ENCODE measurements at places on chromosomes 3 and 15.

- DNase-seq: no peak
Observed at GRCh38 chr3:15360788-15361493, 28.6 kb upstream of the SH3BP5 start.

DNA sequence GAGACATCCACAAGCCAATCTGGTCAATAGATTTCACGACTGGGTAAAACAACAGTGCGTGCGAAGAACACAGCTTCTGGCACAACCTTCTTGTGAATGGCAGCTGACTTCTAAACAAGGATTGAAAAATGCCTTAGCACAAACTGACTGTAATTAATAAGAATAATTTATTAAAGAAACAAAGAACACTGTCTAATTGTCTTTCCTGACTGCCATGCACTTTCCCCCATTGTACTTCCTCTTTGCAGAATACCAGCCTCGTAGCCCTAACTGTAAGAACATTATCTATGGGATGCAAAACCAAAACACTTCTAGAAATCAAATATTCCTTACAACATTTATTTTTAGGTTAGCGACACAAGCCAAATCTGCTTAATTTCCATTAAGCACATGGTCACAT, 6.5 kb downstream of the FOXP1 start:
- no peak for DNase-seq

DNA sequence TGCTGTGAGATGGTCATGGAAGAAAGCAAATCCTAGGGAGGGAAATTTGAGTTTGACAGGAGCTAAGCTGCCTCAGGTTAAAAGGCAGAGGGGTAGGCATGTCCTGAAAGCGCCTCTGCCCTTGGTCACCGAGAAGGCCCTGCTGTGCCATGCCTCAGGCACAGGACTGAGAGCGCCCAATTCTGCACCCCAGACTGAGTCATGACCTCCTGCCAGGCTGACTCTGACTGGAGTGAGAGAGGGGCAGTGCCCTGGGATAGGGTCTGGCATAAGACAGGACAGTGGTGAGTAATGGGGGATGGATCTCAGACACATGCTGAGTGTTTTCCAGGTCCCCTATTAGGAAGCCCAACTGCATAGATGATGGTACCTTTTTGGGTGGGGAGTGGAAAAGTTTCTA, 44.4 kb downstream of the EPHB1 start:
- no peak for DNase-seq

GRCh38 chr15:77295446-77295845, 124.5 kb downstream of the PEAK1 start:
- no peak for DNase-seq

- no peak for DNase-seq
Observed at GRCh38 chr3:133937756-133938601, 42.3 kb upstream of the RAB6B start.

DNA sequence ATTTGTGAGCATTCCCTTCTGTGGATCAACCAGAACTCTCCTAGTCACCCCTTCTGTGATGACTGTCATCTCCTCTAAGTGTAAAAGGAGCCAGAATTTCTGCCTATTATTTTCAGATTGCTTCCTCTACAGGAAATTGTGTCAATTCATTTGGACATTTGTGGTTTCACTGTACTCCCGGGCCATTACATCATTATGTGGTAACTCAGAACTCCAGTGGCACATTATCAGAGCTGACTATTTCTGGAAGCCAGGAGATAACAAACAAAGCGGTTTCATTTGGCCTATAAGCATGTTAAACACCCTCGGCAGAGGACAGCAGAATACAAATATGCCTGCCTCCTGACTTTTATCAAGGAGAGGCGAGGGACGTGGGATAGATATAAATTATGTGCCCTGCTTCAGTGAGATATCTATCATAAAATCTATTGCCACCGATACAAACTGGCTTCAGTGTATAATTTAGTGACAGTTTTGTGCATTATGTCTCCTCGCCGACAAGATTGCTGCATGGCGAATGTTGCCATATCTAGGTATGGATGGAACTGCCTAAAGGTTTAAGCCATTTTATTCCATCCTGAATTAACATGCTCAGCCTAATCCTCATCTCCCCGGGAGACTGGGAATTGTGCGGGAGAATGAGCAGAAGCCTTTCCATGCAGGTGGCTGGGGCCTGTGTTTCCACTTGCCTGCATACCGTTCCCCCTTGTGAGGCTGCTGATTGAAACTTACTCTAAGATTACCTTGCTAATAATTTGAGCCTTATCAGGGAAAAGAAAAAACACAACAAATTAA, 193.4 kb upstream of the SEMA6D start:
- DNase-seq: no peak

- no peak for DNase-seq
Observed at GRCh38 chr15:70480196-70480856, 283.0 kb downstream of the UACA start.

DNA sequence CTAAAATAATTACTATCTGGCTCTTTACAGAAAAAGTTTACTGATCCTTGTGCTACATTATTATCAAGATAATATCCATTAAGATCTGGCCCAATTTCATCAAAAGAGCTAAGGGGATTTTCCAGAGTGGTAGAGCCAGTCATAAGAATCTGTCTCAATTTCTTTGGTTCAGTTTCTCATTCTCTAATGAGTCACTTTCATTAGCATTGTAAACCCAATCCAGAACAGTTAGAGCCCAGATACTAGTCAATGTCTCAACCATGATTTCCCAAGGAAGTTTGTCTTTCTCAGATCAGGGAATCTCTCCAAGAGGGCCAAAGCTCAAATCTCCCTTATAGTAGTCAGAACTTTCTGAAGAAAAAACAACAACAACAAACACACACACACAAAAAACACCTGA, 131.1 kb upstream of the PPP2R3A start:
- no peak for DNase-seq

DNA sequence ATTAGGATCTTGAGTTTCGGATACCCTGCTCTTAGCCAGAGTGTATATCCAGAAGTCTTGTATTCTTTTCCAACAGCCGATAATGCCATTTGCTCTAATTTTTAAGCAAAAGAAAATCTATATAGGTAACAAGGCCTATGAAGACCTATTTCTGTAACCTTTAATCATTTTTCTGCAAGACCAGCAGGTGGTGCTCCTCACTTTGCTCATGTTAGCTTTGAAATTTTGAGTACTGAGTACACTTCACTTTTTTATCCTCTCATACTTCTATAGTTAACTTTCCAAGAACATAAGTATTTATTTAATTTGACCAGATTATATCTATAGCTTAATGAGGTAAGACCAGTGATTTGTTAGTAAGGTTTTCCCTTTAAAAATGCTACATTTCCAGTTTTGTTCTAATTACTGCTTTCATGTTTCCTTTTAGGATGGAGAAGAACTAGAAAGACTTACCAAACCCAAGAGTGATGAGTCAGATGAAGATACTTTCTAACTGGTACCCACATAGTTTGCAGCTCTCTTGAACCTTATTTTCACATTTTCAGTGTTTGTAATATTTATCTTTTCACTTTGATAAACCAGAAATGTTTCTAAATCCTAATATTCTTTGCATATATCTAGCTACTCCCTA, 20.5 kb downstream of the SLC35A5 start:
- peak; percentile 15 for DNase-seq
